NCI-H1105 (cell line): ENCODE measurements at places on chromosomes 2 and 18.

DNA sequence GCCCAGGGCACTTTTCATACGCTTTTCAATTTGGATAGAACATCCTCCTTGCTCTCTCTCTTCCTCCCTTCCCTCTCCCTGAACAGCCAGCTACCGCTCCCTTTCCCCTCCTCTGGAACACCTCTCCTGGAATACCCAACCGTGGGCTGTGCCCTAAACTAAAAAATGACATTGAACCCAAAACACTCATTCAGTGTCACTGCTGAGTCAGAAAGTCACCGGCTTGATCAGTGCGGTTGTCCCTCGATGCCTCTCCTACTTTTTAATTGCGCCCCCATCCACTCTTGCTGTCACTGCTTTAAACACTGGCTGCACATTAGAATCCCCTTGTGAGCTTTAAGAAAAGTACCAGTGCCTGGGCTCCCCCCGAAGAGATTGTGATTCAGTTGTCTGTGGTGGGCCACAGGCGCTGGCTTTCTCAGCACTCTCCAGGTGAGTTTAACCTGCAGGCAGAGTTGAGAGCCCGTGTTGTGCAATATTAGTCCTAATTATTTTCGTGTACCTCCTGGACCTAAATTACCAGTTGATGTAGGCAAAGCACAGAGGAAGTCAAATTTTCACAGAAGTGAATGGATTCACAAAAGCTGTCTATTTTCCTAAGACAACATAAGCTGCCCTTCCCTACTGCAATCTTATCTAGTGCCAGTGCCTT is 302.0 kb downstream of the PRKCE start:
- DNase-seq = no peak

DNA sequence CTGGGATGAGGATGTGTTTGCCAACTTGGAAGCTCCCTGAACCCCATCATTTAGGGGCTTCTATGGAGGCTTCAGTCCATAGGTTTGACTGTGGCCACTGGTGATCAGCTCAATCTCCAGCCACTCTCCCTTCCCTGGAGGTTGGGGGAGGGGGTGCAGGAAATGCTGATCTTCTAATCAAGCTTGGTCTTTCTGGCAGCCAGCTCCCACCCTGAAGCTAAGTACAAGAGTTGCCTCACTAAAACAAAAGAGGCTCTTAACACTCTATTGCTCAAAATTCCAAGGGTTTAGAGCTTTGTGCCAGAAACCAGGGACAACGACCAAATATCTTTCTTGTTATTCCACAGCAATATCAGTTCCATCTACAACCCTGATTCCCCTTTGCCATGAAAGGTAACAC is 19.4 kb upstream of the MPPE1 start:
- DNase-seq = no peak

- DNase-seq = no peak
Measured at GRCh38 chr2:16394072-16394985, 271.3 kb downstream of the CYRIA start.

GRCh38 chr2:226905718-226906117 is 69.9 kb downstream of the RHBDD1 start:
- no peak for DNase-seq

GRCh38 chr2:25215232-25215631 is 46.9 kb upstream of the POMC start:
- no peak for DNase-seq

- no peak for DNase-seq
Measured at GRCh38 chr2:164242409-164242808, 378.9 kb downstream of the GRB14 start.

GRCh38 chr2:2542316-2542715 is 211.2 kb upstream of the MYT1L start:
- no peak for DNase-seq

DNA sequence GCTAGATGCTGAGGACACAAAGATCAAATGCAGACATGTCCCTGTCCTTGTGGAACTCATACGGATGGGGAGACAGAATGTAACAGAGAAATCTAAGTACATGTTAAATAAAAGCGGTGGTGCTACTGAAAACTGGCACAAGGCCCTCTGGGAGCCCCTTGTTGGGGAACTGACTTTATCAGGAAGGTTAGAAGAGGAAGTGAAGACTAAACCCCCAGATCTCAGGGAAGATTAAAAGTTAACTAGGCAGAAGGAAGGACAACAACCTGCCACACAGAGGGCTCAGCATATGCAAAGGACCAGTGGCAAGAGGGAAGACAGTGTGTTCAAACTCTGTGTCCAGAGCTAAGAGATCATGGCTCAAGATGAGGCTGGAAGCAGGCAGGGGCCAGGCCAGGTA is 4.8 kb downstream of the CACNB4 start:
- DNase-seq = no peak

DNA sequence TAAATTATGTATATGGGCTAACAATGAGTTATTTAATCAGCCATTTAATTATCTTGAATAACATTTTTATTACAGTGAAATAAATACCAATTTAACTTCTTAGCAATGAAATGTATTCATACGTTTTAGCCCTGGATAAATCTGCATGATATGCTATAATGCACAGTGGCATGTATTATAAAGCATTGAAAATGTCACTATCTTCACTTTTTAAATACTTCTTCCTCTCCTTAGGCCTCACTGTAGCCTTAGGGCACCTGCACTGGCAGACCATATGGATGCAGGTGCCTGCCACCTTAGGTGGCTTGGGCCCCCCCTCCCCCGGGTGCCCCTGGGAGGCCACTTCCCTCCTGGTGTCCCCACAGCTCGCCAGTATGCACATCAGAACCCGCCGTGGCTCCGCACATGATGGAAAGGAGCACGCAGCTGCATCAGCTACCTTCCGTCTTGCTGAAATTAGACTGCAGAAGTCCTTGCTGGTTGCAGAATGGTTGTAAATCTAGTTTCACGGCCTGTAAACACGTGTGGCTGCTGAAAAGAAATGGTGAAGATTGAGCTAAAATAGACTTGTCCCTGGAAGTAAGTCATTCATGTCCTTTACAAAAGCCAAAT is 56.7 kb downstream of the ADI1 start:
- no peak for DNase-seq

GRCh38 chr2:84631985-84632384 is 115.7 kb downstream of the DNAH6 start:
- DNase-seq = no peak

GRCh38 chr2:149038442-149039212 is at the start of gene LYPD6B:
Gene LYPD6B (plus strand): TSS chr2:149038699. CDS start chr2:149130949, 92,250 bp downstream.
- peak; percentile 11 for DNase-seq

GRCh38 chr2:105787376-105788318 is 42.9 kb downstream of the NCK2 start:
- DNase-seq = no peak

GRCh38 chr2:23493846-23494245 is 108.9 kb downstream of the KLHL29 start:
- no peak for DNase-seq

DNA sequence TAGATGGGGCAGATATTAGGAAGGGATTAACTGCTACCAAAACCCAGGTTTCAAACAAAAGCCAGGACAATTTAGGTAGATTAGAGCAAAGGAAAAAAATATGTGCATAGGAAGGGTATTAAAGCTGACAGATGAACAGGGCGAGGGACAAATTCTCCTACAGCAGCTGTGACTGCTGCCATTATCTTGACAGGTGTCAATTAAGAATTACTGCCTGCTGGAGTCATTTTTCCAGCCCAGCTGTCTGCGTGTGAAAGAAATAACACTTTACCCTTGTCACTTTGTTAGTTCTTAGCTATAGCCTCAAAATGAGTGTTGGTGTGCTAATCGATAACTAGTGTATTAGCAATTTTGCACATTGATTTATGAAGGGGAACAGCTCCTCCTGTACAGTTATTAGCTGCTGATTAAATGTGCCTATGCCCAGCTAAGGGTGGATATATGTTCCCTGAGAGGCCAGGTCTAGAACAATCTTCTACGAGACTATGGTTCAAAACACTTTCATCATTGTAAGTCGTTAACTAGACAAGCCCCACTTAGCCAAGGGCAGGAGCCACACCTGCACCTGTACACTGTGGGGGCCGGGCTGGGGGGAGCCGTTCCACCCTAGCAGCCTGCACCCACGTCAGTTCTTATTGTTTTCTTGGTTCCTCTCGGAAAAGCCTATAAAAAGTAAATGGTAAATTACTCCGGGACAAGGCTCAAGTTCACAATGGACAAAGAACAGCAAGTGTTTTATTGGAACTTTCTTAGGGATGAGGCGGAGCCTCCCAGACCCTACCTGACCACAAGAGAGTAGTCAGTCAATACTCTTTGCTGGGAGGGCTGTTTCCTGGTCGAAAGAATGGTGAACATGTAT is 7.7 kb downstream of the TSHZ1 start:
- peak; percentile 21 for DNase-seq

- DNase-seq = no peak
Measured at GRCh38 chr2:237205043-237205541, 119.4 kb downstream of the COPS8 start.

GRCh38 chr2:16043627-16044026 is 103.3 kb downstream of the MYCN start:
- DNase-seq = no peak

DNA sequence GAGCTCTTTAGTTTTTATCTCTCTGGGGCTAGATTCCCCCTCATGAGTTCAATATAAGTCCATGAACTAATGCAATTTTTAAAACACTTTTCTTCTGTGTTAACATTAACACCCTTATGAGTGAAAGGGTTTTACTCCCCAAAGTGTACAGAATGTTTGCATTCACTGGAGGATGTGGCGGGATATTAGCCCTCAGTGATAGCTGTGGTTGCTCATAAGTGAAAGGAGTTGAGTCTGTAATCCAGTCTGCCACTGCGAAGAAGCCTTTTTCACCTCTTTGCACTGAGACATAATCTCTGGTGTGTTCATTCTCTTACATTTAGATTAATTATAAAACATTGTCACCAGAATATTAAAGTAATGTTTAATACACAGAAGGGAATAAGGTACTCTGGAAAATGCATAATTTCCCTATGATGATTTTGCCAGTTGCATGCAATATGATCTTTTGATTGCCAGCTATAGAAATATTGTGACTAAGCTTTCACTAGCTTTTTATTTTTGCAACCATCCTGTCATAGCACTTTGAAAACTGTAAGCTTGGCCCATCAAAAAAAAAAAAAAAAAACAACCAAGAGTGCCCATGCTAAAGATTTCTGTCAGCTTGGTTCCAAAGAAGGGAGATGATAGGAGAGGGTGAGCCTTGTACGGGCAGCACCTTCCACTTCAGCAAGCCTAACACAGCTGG is 113.2 kb downstream of the BCL11A start:
- DNase-seq = no peak

GRCh38 chr2:215367662-215368492 is 56.0 kb downstream of the ATIC start:
- DNase-seq = no peak

- no peak for DNase-seq
Measured at GRCh38 chr2:126444512-126444911, 211.4 kb upstream of the GYPC start.

- no peak for DNase-seq
Measured at GRCh38 chr2:201419057-201419635, 32.1 kb downstream of the TRAK2 start.

DNA sequence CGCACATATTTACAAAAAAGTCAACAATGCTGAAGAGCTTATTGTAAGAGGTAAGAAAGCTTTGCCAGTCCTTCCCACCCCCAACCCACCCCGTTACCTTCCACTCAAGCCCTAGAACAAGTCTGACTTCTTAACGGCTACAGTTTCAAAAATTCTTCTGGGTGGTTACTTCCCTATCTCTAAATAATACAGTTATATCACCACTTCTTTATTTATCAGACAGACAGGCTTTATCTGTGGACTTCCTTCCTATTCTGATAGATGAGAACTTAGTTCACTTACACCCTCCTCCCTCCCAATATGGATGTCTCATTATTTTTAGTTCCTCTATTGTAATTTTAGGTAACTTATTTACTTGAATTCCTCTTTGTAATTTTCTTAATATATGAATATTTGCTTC is 26.7 kb upstream of the ACTR3 start:
- no peak for DNase-seq

DNA sequence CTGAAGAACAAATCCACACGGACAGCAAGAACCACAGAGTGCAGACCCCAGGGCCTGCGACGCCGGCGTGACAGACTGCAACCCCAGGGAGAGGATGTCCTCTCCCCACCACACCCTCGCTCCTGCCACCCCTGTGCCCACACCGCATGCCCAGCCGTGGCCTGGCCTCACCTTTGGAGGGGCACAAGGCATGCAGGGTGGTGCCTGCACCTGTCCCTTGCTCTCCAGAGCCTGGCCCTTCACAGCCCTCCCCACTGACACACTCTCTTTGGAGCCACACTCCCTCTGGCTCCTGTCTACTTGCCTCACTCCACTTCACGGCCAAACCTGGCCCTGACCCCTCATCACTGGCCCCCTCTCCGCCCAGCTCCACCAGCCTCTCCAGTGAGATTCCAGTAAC is 9.3 kb downstream of the THAP4 start:
- no peak for DNase-seq

- peak; percentile 28 for DNase-seq
Measured at GRCh38 chr2:44291281-44292248, 16.3 kb downstream of the SLC3A1 start.

DNA sequence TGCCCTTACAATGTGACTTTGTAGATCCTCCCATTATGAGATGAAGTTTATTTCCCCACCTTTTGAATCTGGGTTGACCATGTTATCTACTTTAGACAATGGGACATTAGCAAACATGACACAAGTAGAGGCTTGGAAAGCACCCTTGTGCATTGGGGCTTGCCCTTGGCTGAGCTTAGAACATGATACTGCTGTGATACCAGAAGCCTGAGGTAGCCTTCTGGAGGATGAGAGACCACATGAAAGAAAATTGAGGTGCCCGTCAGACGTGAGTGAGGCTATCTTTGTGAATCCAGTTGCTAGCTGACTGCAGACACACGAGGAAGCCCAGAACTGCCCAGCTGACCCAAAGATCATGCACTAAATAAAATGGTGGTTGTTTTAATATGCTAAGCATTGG is 341.2 kb downstream of the CYP26B1 start:
- DNase-seq = no peak

GRCh38 chr2:143779021-143779420 is 649.8 kb downstream of the ARHGAP15 start:
- DNase-seq = no peak

DNA sequence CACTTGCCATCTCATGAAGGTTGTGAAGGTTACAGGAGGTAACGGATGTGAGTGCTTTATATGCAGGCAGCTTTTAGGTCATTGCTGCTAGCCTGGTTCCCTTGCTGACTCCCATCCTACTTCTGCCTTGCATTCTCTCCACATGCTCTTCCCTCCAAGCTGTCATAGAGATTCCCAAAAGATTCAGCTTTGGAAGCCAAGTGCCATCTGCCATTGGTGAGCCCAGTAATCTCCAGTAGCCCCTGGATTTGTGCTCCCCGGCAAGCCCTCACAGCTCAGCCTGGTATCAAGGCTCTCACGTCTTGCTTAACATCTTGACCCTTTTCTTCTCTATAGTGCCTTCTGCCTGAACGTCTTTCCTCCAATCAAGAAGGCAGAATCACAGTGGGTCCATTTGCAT is 61.6 kb downstream of the MYT1L start:
- no peak for DNase-seq

GRCh38 chr2:148885209-148885608 is 10.2 kb downstream of the KIF5C start:
- no peak for DNase-seq

- no peak for DNase-seq
Measured at GRCh38 chr2:69804416-69804815, 25.0 kb upstream of the GMCL1 start.

- no peak for DNase-seq
Measured at GRCh38 chr18:6775237-6775636, 45.7 kb downstream of the ARHGAP28 start.

GRCh38 chr2:241199286-241199685 is 10.8 kb downstream of the ANO7 start:
- DNase-seq = no peak
